ENCODE measurements at places on chromosomes 2 and 18.

DNA sequence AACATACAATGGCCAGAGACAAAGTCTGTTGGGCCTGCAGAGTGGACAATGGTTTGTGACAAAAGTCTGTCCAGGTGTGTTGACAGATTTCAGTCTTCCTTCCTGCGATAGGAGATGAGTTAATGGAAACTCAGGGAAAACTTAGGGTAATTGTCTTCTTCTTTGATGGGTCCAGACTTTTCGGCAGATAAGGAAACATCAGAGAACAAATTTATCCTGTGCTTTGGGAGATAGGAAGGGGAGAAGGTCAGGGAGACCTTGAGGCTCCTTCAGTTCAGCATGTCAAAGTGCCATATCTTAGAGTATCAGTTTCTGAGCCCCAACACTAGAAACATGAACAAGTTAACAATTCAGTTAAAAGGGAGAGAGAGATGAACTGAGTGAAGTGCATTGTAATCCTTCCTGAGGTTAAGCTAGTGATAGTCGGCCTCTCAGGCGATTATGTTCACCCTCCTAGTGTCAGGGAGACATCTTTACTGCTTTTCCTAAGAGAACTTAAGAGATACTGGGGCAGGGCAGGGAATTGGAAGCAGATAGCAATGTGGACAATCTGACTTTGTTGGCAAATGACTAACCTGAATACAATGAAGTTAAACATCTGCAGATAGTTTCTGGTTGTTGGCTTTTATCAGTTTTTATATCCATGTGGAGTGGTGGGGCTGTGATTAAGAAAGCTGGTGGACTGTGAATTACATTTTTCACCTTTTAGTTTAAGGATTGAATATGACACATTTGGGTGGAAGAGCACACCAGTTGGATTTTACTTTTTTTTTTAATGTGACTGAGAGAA lies 248.8 kb upstream of the FN1 start:
- no peak for DNase-seq

GRCh38 chr2:128812183-128812940 lies 493.7 kb upstream of the HS6ST1 start:
- no peak for DNase-seq

GRCh38 chr2:207502577-207503198 lies 27.1 kb upstream of the CREB1 start:
- DNase-seq = no peak

DNA sequence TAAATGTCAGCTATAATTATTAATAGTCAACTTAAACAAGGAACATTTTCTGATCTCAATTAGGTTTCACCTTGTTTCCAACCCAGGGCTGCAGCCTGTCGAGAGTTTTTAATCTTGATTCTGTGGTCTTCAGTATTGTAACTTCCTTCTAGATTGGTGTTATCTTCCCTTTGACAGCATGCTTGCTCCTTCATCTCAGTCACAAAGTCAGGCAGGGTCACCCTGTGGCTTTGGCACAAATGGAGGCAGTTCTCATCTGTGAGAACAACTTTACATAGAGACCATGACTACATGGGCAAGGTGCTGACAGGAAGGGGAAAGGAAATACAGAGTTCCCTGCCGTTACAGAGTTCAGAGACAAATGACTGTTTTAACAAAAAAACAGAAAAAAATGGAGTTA lies 50.5 kb downstream of the HNRNPLL start:
- DNase-seq = no peak

- DNase-seq = no peak
Measured at GRCh38 chr18:1778496-1779178, 792.7 kb downstream of the METTL4 start.

DNA sequence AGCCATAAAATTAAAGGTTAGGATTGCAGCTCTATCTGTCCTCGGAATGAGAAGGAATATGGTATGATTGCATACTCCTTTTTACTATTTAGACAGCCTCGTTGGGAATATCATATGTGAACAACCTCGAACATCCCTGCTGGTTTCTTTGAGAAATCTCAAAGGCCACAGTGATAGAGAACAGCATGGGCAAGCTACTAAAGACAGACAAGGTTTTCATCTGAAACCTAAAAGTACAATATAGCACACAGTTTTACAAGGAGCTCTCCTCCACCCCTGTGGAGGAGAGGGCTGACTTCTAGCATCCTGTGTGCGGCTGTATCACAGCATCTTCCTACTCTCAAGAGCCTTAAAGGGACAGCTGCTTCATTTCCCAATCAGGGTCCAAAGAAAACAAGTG lies 104.3 kb downstream of the VWC2L start:
- DNase-seq = no peak

GRCh38 chr2:184532551-184532950 lies 65.8 kb upstream of the ZNF804A start:
- DNase-seq = no peak

GRCh38 chr2:42099438-42100173 lies 51.8 kb downstream of the PKDCC start:
- DNase-seq = no peak

DNA sequence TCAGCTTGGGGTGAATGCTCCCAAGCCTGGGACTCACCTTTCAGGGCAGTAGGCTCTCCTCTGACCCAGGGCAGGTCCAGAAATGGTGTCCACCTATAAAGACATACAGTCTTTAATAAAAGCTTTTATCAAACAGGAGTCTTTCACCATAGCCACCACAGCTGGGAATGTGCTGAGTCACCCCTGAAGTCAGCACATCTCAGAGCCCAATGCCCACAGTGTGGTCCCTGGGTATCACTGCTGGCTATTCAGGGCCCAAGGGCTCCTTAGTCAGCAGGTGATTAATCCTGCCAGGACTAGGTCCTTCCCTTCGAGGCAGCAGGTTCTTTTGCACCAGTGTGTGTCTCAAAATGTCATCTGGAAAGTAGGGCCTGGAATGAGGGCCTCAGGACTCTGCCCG lies 181.9 kb downstream of the MEMO1 start:
- no peak for DNase-seq

- no peak for DNase-seq
Measured at GRCh38 chr2:64929333-64929732, 59.9 kb upstream of the SLC1A4 start.

GRCh38 chr2:24918326-24919036 lies 1.6 kb downstream of the ADCY3 start:
- DNase-seq = no peak

DNA sequence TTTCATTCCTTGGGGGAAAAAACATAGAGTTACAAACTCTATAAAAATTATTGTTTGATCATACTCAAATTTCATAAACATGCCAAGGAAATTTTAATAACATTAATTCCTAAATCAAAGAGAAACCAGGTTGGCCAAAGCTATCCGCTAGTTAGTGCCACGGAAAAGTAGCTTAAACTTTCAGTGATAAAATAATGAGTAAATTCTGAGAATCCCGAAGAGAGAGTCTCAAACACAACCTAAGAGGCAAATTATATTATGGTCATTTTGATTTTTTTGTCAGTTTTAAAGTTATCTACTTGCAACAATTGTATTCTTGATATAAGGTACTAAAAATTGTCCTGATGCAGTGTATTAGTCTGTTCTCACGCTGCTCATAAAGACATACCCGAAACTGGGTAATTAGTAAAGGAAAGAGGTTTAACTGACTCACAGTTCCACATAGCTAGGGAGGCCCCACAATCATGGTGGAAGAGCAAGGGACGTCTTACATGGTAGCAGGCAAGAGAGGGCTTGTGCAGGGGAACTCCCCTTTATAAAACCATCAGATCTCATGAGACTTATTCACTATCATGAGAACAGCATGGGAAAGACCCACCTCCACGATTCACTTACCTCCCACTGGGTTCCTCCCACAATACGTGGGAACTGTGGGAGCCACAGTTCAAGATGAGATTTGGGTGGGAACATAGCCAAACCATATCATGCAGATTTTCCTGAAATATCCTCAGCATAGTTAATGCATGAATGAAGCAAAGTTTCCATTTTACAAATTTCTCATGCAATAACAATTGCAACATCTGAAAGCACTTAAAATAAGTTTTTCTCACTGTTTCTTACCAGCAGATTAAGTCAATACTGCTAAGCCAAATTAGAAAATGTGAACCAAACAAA lies 205.9 kb upstream of the STK17B start:
- DNase-seq = no peak

GRCh38 chr2:187847245-187848208 lies 293.3 kb upstream of the TFPI start:
- no peak for DNase-seq

DNA sequence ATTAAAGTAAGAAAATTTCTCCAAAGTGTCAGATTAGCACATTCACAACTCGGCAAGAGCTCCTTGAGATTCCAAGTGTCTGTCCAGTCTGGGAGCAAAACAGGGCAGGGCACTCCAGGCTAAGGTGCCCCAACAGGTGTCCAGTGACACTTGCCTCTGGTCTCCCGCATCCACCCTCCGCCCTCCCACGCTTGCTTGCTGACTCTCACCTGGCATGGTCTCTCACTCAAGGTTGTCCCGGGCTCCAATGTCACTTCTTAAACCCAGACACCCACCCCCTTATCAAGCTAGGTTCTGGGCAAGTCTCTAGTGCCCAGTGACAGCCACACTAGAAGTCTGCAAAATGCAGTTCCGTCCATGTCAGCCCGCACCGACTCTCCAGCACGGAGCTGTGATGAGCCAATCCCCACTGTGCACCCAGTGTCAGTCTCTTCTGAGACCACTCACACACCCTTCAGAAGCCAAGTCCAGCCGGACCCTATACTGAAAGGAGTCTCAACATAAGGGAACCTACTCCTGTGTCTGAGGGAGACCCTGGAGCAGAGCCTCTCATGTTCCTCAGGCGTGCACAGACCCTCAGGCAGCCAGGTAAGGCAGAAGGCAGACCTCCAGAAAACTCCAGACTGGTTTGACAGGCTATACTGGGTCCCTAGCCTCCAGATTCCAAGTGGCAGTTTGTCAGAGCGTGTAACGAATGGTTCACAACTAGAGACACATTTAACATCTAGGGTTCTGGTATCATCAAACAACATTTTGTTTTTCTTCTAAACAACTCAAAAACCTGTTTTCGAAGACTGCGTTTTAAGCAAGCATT lies 45.6 kb downstream of the HDLBP start:
- DNase-seq = no peak

GRCh38 chr2:119701352-119701751 lies 22.4 kb downstream of the TMEM177 start:
- DNase-seq = no peak

DNA sequence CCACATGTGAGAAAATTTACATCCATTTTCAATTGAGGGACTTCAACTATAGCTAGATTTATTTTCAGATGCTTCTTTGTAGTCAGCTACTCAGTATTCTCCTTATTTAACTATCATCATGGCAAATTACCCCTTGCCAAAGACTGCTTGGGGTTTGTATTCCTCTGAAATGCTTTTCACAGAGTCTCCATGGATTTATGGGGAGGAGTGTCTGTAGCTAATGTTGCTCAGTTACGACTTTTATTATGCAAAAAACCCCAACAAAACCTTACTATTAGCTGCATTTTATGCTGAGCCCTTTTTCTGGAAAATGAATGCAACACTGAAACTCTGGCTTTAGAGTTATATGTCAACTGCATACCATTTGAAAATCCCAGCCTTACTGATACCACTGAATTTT lies 78.6 kb downstream of the RFTN2 start:
- no peak for DNase-seq

- DNase-seq = no peak
Measured at GRCh38 chr2:48939232-48939631, 183.7 kb upstream of the LHCGR start.

DNA sequence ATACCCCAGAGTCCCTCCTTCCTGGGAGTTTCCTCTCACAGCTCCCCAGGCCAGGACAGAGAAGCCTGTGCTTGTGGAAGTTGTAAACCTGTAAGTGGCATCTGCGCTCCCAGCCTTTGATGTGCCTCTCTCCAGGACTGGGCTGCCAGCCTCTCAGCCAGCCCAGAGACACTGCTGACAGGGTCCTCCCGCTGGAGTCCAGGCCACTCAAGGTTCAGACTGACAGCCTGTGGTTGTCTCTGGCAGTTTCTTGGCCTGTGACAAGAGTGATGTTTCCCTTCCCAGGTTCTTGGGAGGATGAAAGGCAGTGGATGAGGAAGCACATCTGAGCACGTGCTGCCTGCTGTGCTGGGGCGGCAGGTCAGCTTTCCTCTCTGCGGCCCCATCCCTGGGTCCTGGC lies 3.0 kb downstream of the SLC35F6 start:
- DNase-seq = no peak

DNA sequence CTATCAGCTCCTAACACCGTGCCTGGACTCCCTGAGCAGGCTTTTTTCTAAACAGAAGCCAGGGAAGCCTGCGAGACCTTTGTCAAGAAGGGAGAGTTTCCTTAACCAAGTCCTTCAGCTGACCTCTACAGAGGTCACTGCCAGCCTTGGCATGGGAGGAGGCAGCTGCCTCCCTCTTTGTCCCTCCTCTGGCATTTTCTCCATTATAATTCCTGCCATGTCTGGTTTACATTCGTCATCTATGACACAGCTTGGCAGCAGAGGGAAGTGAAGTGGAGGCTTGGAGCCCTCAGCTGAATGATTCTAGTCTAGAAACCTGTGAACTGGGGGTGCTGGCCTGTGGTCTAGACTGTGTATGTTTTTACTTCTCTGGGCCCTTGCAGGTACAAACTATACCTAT lies 22.5 kb downstream of the LIPG start:
- no peak for DNase-seq

DNA sequence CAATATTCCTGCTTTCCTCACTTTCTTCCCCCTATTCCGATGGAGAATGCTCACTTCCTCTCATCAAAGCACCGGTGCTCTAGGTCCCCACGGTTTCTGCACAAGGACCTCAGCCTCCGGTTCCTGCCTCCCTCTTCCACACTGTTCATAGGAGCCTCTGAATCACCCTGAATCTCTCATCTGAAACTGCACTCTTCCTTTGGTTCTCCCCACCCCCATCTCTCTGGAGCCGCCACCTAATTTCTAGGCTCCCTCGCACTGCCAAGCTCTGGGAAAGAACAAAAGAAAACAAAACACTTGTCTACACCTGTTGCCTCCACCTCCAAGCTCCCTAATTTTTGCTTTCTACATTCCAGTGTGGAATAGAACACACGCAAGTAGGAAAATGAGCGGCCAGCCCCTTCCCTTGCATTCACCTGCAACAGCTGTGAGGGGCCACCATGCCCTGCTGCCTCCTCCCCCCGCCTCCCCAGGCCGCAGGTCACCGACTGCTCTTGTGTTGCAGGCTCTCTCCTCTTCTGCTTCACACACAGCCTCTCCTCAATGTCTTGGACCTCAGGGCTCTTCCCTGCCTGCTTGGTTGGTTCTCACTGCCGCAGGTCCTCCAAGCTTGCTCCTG lies 9.6 kb downstream of the FBXO15 start:
- no peak for DNase-seq

- no peak for DNase-seq
Measured at GRCh38 chr2:112087346-112088020, 32.4 kb downstream of the TMEM87B start.

DNA sequence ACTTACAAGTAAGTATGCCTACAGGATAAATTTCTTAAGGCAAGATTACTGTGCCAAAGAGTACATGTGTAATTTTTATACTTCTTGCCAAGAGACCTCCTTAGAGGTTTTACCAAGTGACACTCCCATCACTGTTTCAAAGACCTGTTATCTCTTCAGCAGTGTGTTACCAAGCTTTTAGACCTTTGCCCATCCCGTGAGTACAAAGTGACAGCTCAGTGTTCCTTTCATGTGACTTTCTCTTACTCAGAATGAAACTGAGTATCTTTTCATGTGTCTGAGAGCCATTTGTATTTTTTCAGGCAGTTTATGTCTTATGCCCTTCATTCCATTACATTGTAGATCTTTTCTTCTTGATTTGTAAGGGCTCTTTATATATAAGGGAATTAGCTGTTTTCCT lies 287.5 kb upstream of the SALL3 start:
- DNase-seq = no peak

- no peak for DNase-seq
Measured at GRCh38 chr18:13809531-13810255, 14.3 kb upstream of the MC5R start.
